Endothelial cell (in vitro differentiated cells): ENCODE measurements at places on chromosomes 11 and 22. TPM values are rescaled to one million over a fixed set of nuclear protein-coding genes. Genes with fewer than 3 reads are reported as not detected.

Gene OR52N1
- 13.6 TPM for total RNA-seq

Gene MUC5B
- total RNA-seq, result not detected

Gene APOBEC3F
- 21.1 TPM for total RNA-seq

Gene PHRF1
- total RNA-seq, result 29.5 TPM

Gene CABP4
- total RNA-seq, result not detected

DNA sequence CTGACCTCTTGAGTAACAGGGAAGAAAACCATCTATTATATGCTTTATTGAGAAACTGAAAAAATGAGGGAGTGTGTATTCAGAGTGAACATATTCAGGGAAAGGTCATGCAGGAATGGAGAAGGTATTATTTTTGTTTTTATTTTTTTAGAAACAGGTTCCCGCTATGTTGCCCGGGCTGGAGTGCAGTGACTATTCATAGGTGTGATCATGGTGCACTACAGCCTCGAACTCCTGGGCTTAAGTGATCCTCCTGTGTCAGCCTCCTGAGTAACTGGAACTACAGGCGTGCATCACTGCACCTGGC is 8.7 kb upstream of the RCE1 start:
- peaks cover 7% of the 10 kb centered on the region for H3K4me1 ChIP-seq
- H3K4me3 ChIP-seq, result no peak overlapping the region
- H3K36me3 ChIP-seq, result peaks cover 3% of the 10 kb centered on the region
- DNase-seq, result no peak

- H3K27ac ChIP-seq, result no peak overlapping the region
- no peaks in the 10 kb centered on the region for H3K36me3 ChIP-seq
- H3K4me3 ChIP-seq, result no peak overlapping the region
These were observed 7.5 kb upstream of the PPFIA1 start for GRCh38 chr11:70262951-70263350.

- no peaks in the 10 kb centered on the region for H3K4me1 ChIP-seq
- no peaks in the 10 kb centered on the region for H3K36me3 ChIP-seq
These were observed 362.1 kb upstream of the PDGFD start for GRCh38 chr11:104526006-104526405.
